Neural crest cell (in vitro differentiated cells): ENCODE measurements at places on chromosomes 6 and 20.

DNA sequence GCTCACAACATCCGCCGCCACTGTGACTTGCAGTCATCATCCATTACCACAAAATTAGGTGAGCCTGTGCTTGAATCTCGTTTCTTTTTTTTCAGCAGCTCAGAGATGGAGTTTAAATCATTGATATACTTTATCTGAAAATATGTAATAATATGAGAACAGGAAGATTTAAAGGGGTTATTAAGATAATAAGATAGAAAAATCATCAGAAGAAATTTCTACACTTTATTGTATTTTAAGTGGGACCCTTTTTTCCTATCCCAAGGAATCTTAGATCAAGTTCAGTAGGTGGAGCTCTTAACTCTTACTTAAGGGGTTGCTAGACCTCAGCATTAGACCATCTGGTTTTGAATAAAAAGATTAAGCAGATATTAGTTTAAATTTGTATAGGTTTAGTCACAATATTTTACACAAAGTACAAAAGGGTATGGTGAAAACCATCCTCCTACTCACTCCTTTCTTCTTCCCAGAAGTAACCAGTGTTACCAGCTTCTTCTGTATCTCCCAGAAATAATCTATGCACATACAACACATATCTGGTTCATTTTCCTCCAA is 9.4 kb upstream of the NCOA7 start:
- no peak for DNase-seq

- no peak for DNase-seq
Observed at GRCh38 chr6:163776196-163776905, 361.8 kb downstream of the QKI start.

GRCh38 chr6:150573041-150573681 is 26.5 kb upstream of the PLEKHG1 start:
- DNase-seq = peak; percentile 56

- no peak for DNase-seq
Observed at GRCh38 chr6:733431-734219, 40.7 kb upstream of the EXOC2 start.

- DNase-seq = no peak
Observed at GRCh38 chr20:59352990-59353389, 52.6 kb downstream of the EDN3 start.
